Lung (tissue), 17 donors: ENCODE measurements at places on chromosomes 4 and X. TPM values are rescaled to one million over a fixed set of nuclear protein-coding genes. Genes with fewer than 3 reads are reported as not detected.
A peak's percentile ranks its signal among the peaks of the same experiment; 100 is the strongest.

DNA sequence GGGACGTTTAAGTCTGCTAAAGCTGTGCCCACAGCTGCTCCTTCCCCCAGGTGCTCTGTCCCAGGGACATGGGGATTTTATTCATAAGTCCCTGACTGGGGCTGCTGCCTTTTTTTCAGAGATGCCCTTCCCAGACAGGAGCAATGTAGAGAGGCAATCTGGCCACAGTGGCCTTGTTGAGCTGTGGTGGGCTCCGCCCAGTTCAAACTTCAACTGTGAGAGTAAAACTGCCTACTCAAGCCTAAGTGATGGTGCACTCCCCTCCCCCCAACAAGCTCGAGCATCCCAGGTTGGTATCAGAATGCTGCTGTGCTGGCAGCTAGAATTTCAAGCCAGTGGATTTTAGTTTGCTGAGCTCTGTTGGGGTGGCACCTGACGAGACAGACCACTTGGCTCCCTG, 1371.4 kb downstream of the ADGRL3 start:
- H3K36me3 ChIP-seq: no peaks in the 10 kb centered on the region
- no peak overlapping the region for H3K4me3 ChIP-seq
- no peak for DNase-seq

GRCh38 chr4:163911891-163912290, 417.4 kb downstream of the TMA16 start:
- no peak for DNase-seq
- no peaks in the 10 kb centered on the region for H3K27me3 ChIP-seq

- no peaks in the 10 kb centered on the region for H3K4me1 ChIP-seq
- no peaks in the 10 kb centered on the region for H3K36me3 ChIP-seq
- no peak overlapping the region for H3K4me3 ChIP-seq
- H3K27ac ChIP-seq: no peak overlapping the region
- H3K27me3 ChIP-seq: no peaks in the 10 kb centered on the region
Measured at GRCh38 chrX:139600105-139600504, 69.6 kb downstream of the F9 start.

DNA sequence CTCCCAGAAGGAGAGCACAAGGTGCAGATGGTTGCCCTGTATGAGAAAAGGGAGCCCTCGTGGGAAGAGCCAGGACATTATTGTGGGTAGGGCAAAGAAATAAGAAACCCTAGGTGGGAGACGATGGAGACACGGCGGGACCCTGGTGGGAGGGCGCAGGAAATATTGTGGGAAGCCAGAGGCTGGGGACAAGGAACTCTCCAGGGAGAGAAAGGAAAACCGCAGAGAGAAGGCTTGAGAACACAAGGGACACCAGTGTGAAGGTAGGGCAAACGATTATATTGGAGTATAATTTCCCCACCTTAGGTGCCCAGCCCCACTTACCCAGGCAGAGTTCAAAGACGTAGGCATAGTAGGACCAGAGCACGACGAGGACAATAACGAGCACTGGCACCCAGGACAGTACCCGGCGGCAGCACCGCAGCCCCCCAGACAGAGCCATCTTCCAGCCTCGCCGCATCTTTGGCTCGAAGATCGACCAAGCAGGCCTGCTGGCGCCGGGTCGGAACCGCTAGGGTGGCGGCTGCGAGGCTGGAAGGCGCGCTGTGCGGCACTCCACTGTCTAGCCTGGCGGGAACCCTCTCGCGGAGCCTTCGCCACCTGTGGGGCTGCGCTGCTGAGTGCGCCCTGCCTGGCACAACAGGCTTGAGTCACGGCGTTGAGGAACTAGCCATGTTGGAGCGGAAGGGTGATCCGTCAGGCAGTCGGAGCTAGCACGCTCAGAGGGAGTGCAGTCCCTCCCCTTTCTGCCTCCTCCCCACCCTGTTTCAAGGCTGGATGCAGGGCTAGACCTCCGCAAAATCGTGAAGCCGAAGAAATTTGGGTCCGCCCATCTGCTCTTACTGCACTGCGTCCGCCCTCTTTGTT, at the start of gene ZDHHC15:
ZDHHC15 (minus strand) TSS at position 473 of the 867 bp plus-strand sequence; CDS start at position 460, 13 bp downstream.
- peak; percentile 77 for DNase-seq
- H3K27me3 ChIP-seq: no peaks in the 10 kb centered on the region
- H3K27ac ChIP-seq: peak within 1 kb of the TSS; percentile 58
- H3K4me3 ChIP-seq: peak within 1 kb of the TSS; percentile 44
- H3K4me1 ChIP-seq: peaks cover 6% of the 10 kb centered on the region

GRCh38 chr4:81207828-81208227, 7.2 kb downstream of the PRKG2 start:
- no peaks in the 10 kb centered on the region for H3K36me3 ChIP-seq
- H3K4me1 ChIP-seq: no peaks in the 10 kb centered on the region
- no peak for DNase-seq
- no peak overlapping the region for H3K27ac ChIP-seq
- no peak overlapping the region for H3K4me3 ChIP-seq
- no peaks in the 10 kb centered on the region for H3K27me3 ChIP-seq

- no peak overlapping the region for H3K4me3 ChIP-seq
- H3K36me3 ChIP-seq: no peaks in the 10 kb centered on the region
- H3K27me3 ChIP-seq: no peaks in the 10 kb centered on the region
- no peaks in the 10 kb centered on the region for H3K4me1 ChIP-seq
- no peak for DNase-seq
Measured at GRCh38 chr4:17117746-17118145, 219.3 kb upstream of the LDB2 start.

DNA sequence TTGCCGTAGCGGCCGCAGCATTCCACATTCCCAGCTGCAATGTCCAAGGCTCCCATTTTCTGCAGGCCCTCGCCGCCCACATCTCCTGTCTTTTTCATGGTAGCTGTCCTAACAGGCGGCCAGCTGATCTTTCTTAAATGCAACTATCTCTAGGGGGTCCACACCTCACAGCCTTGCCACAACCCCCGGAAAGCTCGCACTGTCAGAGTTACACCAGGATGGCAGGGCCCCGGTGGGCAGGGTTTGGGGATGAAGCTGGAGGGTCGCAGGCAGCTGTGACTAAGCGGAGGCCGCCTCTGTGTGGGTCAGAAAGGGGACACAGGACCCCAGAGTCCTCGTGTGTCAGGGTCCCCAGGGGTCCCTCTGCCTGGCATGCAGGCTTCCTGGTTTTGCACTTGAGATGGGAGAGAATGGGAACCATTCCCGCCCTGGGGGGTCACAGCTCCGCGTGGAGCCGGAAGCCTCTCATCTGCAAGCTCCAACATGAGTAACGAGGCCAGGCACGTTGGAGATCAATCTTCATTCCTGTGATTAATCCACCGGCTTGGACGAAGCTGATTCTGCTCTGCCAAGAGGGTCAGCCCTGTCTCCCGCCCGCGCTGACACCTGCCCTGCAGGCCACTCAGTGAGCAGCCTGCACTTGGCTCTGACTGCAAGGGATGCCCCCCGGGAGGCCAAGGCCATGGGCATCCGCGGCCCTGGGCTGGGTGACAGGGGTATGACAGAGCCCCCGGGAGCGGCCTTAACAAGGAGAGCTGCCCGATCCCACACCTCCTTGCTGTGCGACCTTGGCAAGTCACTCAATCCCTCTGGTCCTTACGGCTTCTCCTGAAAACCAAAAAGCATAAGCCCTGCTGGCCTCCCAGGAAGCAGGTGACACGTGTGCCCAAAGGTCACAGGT, 97.9 kb downstream of the ADRA2C start:
- no peak for DNase-seq
- no peaks in the 10 kb centered on the region for H3K27me3 ChIP-seq
- no peaks in the 10 kb centered on the region for H3K4me1 ChIP-seq
- H3K36me3 ChIP-seq: no peaks in the 10 kb centered on the region

DNA sequence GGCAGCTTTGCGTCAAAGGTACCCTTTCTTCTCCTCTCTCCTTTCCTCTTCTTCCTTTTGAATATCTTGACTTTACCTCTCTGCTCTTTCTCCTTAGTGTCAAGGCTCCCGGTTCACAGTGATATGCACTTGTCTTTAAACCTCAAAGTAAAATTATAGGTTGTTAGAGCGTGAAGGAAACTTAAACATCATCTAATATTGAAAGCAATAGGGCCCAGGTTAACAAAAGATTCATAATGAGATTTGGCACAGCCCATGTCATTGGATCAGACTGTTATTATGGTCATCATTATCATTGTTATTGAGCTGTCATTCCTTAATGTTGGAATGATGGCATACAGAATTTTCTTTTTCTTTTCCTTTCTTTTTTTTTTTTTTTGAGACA, 32.5 kb downstream of the FTHL17 start:
- H3K27ac ChIP-seq: no peak overlapping the region
- no peak for DNase-seq
- H3K4me1 ChIP-seq: peaks cover 5% of the 10 kb centered on the region
- no peak overlapping the region for H3K4me3 ChIP-seq
- H3K36me3 ChIP-seq: no peaks in the 10 kb centered on the region
- no peaks in the 10 kb centered on the region for H3K27me3 ChIP-seq

DNA sequence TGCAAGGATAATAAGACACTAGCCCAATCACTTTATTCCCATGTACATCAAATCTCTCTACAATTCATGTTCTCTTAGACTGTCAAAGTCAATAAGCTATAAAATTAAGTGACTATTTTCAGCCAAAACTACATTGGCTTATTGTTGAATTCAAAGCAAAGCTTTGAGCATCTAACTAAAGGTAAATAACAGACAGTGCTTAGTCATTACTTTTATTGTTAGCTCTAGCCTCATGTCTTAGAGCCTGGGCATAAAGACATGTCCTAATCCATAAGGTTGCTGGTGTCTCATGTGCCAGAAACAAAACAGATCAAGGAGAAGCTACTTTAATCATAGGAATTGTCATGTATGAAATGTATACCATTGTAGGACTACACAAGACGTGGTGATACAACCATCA, 103.1 kb upstream of the UNC5C start:
- no peaks in the 10 kb centered on the region for H3K27me3 ChIP-seq
- no peaks in the 10 kb centered on the region for H3K4me1 ChIP-seq
- no peak overlapping the region for H3K27ac ChIP-seq

- DNase-seq: no peak
- H3K27me3 ChIP-seq: no peaks in the 10 kb centered on the region
- H3K4me3 ChIP-seq: peak overlapping the region; percentile 34
- peaks cover 7% of the 10 kb centered on the region for H3K4me1 ChIP-seq
- H3K27ac ChIP-seq: no peak overlapping the region
Measured at GRCh38 chrX:56783450-56783831, 54.4 kb downstream of the NBDY start.

- no peaks in the 10 kb centered on the region for H3K36me3 ChIP-seq
- no peaks in the 10 kb centered on the region for H3K27me3 ChIP-seq
Measured at GRCh38 chr4:99630857-99631360, 26.7 kb downstream of the C4orf54 start.

DNA sequence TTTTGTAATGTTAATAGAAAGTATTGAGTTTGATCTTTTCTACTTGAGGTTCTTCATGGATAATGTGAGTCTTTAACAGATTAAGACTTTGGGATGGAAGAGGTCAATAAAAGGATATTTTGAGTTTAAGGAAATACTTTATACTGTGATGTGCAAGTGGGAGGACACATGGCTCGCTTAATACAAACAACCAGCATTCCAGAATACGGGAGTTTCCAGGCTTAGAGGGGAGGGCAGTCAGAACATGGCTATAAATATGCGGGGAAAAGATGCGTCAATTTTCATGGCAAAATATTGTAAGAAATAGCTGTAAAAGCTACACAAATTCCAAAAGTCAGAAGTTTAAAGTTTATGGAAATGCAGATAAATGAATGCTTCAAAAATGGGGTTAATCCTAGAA, 192.3 kb downstream of the AASDH start:
- H3K27me3 ChIP-seq: no peaks in the 10 kb centered on the region
- no peaks in the 10 kb centered on the region for H3K36me3 ChIP-seq
- no peak overlapping the region for H3K27ac ChIP-seq
- no peak overlapping the region for H3K4me3 ChIP-seq
- no peaks in the 10 kb centered on the region for H3K4me1 ChIP-seq
- DNase-seq: no peak

DNA sequence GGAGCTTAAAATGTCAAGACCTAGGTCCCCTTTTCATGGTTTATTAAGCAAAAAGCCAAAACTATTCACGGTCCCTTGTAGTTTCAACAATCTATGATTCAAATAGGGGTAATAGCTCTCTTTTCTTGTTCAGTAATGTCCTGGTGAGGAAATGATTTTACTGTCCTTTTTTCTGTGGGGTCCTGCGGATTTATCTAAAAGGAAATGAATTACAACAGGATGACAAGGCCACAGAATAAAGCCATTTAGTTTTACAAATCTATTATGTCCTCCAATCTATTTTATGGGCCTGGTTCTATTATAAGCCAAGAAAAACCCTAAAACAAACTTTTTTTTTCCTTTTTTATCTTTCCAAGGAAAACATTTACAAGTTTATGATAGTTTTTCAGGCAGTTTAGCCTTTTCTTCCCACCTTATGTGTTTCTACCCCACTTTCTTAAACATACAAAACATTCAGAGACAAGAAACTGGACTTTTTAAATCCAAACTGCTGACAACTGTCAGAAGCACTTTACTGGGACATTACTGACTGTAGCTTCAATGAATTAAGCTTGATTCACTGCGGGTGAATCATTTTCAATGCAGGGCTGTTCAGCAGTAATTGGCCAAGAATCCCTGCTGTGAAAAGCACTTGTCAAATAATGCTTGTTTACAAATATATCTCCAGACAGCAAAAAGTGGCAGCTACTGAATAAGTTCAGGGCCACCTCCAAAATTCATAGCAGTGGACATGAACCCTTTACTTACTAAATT, 4.3 kb downstream of the EPHA5 start:
- no peaks in the 10 kb centered on the region for H3K4me1 ChIP-seq
- H3K36me3 ChIP-seq: no peaks in the 10 kb centered on the region
- H3K27ac ChIP-seq: no peak overlapping the region
- peaks cover 6% of the 10 kb centered on the region for H3K27me3 ChIP-seq
- no peak overlapping the region for H3K4me3 ChIP-seq

DNA sequence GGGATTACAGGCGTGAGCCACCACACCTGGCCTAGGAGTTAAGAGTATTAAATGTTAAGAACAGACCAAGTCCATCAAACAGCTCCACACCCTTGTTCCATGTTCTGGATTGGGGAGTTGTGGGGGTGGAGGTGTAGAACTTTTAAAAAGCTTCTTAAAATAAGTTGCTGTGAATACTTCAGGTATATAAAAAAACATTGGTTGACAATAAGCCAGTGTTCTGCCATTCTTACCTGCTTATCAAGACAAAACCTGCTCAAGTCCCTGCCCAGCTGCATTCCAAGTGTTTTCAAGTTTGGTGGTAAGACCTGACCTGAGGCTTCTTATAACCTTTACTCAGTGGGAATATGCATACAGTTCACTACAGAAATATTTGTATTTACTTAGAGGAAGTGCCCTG, 6.4 kb downstream of the RBM3 start:
- H3K36me3 ChIP-seq: peaks cover 11% of the 10 kb centered on the region
- H3K4me1 ChIP-seq: no peaks in the 10 kb centered on the region
- peak; percentile 21 for DNase-seq
- no peak overlapping the region for H3K27ac ChIP-seq
- H3K4me3 ChIP-seq: no peak overlapping the region

- H3K4me1 ChIP-seq: no peaks in the 10 kb centered on the region
- DNase-seq: no peak
- no peaks in the 10 kb centered on the region for H3K27me3 ChIP-seq
- no peak overlapping the region for H3K4me3 ChIP-seq
- no peaks in the 10 kb centered on the region for H3K36me3 ChIP-seq
Measured at GRCh38 chr4:130712038-130712437, 1616.1 kb downstream of the C4orf33 start.

Gene MAGEA9B
- not detected for total RNA-seq

Gene TTC29
- 11.1 TPM for total RNA-seq
